Activated CD8-positive, alpha-beta T cell treated with anti-CD3 and anti-CD28 coated beads, Interleukin-2, amount 10 ng/mL, durations not matched to agents 7 days and 5 days (primary cell): ENCODE measurements at places on chromosomes 5 and 9. TPM values are rescaled to one million over a fixed set of nuclear protein-coding genes. Genes with fewer than 3 reads are reported as not detected.

The CCDC69 gene
- total RNA-seq: 92.7 TPM

GRCh38 chr9:73549991-73550390 is 398.3 kb downstream of the ANXA1 start:
- H3K36me3 ChIP-seq: no peaks in the 10 kb centered on the region
- H3K27me3 ChIP-seq: no peaks in the 10 kb centered on the region
- H3K4me1 ChIP-seq: no peaks in the 10 kb centered on the region
- no peak overlapping the region for H3K27ac ChIP-seq
- no peak for DNase-seq

- H3K4me1 ChIP-seq: peaks cover 52% of the 10 kb centered on the region
- peaks cover 21% of the 10 kb centered on the region for H3K36me3 ChIP-seq
- H3K27ac ChIP-seq: no peak overlapping the region
- DNase-seq: no peak
- H3K27me3 ChIP-seq: no peaks in the 10 kb centered on the region
Measured at GRCh38 chr9:15304632-15305031, 2.4 kb downstream of the TTC39B start.

DNA sequence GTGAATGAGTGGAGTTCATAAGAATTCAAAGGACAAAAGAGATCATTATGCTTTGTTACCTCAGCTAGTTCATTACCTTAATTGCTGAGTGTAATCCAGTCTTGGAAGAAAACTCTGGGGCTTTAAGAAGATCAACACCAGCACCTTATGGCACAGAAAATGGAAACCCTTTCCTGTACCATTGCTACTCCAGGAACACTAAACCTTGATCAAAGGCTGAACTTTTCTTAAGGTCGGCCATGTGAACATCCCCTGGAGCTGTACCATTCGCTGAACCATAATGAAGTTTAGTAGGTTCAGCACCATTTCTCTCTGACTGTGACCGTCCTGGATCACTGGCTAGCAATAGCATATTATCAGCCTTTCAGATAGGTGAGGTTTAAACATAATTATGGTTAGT is 97.4 kb downstream of the PBX3 start:
- H3K4me3 ChIP-seq: no peak overlapping the region
- no peaks in the 10 kb centered on the region for H3K4me1 ChIP-seq
- no peaks in the 10 kb centered on the region for H3K36me3 ChIP-seq
- H3K27me3 ChIP-seq: no peaks in the 10 kb centered on the region
- no peak for DNase-seq

DNA sequence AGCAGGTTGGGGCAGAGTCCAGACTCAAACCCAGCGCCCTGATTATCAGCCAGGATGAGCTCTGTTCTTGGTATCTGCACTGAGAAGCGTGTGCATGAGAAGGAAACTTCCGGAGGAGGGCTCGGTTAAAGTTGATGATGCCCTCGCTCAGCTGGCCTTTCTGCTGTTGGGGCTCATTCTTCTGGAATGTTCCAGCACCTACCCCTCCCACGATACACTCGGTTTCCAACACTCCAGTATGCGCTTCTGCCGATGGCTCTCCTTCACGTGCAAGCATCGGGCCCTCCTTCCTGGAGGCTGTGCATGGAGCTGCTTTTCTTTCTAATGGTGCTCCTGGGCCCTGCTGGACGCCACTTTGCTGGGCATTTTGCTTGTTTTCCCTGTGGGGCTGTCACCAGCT is 134.0 kb downstream of the RXRA start:
- no peak overlapping the region for H3K27ac ChIP-seq
- no peak for DNase-seq
- no peaks in the 10 kb centered on the region for H3K27me3 ChIP-seq
- H3K4me1 ChIP-seq: peaks cover 17% of the 10 kb centered on the region
- no peak overlapping the region for H3K4me3 ChIP-seq

The ANKRD34B gene
- not detected for total RNA-seq

The LCN10 gene
- 2.4 TPM for total RNA-seq

GRCh38 chr5:58498340-58498942 is 7.2 kb downstream of the GAPT start:
- no peak for DNase-seq
- H3K36me3 ChIP-seq: no peaks in the 10 kb centered on the region
- peaks cover 5% of the 10 kb centered on the region for H3K27me3 ChIP-seq
- no peak overlapping the region for H3K27ac ChIP-seq

GRCh38 chr5:19547640-19548039 is 440.4 kb downstream of the CDH18 start:
- no peak for DNase-seq
- H3K27ac ChIP-seq: no peak overlapping the region
- H3K36me3 ChIP-seq: no peaks in the 10 kb centered on the region
- no peaks in the 10 kb centered on the region for H3K27me3 ChIP-seq
- no peak overlapping the region for H3K4me3 ChIP-seq

DNA sequence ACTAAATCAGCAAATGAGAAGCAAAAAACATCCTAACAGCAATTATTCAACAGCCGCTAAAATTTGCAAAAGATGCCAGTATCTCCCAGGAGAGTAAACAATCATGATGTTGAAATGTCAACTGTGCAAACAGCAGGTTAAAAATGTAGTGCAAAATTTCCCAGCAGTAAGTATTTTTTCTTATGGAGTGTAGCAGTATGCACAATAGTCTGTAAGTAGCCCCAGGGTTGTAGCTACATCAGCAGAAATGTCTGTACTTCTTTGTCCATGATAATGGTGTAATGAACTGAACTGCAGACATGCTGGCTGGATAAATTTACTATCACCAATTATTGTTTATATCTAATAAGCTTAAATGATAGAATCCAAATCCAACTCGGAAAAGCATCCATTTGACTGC is 31.4 kb downstream of the GRIN3A start:
- no peak for DNase-seq
- H3K4me3 ChIP-seq: no peak overlapping the region
- no peaks in the 10 kb centered on the region for H3K36me3 ChIP-seq
- peaks cover 22% of the 10 kb centered on the region for H3K27me3 ChIP-seq
- peaks cover 4% of the 10 kb centered on the region for H3K4me1 ChIP-seq
- H3K27ac ChIP-seq: no peak overlapping the region

GRCh38 chr5:76153271-76153670 is 70.1 kb downstream of the SV2C start:
- no peaks in the 10 kb centered on the region for H3K4me1 ChIP-seq
- H3K27me3 ChIP-seq: peaks cover 15% of the 10 kb centered on the region
- H3K36me3 ChIP-seq: no peaks in the 10 kb centered on the region
- H3K27ac ChIP-seq: no peak overlapping the region
- H3K4me3 ChIP-seq: no peak overlapping the region

- H3K4me1 ChIP-seq: no peaks in the 10 kb centered on the region
- H3K27ac ChIP-seq: no peak overlapping the region
- H3K27me3 ChIP-seq: no peaks in the 10 kb centered on the region
- no peaks in the 10 kb centered on the region for H3K36me3 ChIP-seq
- H3K4me3 ChIP-seq: no peak overlapping the region
- DNase-seq: no peak
Measured at GRCh38 chr5:100026606-100027005, 508.6 kb upstream of the FAM174A start.

- peak; percentile 40 for DNase-seq
- H3K4me1 ChIP-seq: peaks cover 22% of the 10 kb centered on the region
- peaks cover 4% of the 10 kb centered on the region for H3K27me3 ChIP-seq
- H3K36me3 ChIP-seq: peaks cover 2% of the 10 kb centered on the region
- H3K27ac ChIP-seq: peak overlapping the region; percentile 84
- peak overlapping the region; percentile 44 for H3K4me3 ChIP-seq
Measured at GRCh38 chr5:76175821-76176403, 92.7 kb downstream of the SV2C start.
